ENCODE measurements at places on chromosomes 11 and 22.

DNA sequence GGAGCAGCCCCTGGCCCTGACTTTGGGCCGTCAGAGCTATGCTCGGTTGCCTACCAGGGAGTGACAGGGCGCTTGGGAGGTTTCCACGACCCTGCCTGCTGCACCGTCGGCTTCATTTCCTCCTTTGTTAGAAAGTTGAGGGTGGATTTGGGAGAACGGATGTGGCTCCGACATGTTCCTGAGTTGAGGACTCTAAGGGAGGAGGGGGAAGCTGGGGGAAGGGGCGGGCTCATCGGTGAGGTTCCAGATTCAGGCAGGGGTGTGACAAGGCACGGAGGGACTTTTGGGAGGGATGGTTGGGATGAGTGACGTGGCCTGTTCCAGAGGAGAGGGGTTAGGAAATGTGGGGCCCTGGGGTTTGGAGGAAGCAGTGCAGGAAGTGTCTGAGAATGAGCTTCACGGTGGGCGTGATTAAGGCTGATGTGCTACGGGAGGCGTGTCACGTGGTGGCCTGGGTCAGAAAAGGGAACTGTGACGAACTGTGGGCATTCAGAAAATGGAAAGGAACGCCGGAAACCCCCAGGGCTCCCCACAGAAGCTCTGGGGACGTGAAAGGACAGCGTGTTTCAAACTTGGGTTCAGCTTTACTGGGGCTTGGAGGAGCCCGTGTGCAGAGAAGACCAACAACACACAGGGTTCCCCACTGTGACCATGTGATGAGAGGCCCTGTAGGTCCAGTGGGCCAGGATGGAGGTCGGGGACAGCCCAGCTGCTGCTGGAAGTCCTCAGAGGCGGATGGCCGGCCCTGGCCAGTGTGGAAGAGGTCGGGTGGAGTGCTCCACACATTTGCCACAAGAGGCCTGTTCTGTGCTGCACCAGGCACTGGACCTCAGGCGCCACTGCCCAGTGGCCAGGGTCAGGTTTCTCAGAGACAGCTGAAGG lies 2.8 kb downstream of the PARVB start:
- peak overlapping the region; percentile 81 for H3K4me3 ChIP-seq
- no peaks in the 10 kb centered on the region for H3K36me3 ChIP-seq
- H3K4me1 ChIP-seq, result peaks cover 55% of the 10 kb centered on the region
- peak; percentile 74 for DNase-seq
- H3K27me3 ChIP-seq, result no peaks in the 10 kb centered on the region
- H3K27ac ChIP-seq, result peak overlapping the region; percentile 99

DNA sequence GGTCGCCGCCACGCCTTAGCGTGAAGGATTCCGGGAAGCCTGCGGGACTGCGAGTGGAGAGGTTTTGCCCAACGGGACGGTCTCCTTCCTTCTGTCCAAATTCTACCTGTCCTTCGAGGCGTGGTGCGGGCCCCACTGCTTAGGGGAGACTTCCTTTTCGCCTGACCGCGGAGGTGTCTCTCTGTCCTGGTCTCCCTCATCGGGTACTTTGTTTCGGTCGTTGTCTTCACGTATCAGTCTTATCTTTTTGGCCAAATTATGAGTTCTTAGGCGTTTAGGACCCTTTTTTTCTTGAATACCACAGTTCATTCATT lies 388 bp downstream of the HINFP start:
- peak overlapping the region; percentile 90 for H3K4me3 ChIP-seq
- no peaks in the 10 kb centered on the region for H3K36me3 ChIP-seq
- H3K4me1 ChIP-seq, result peaks cover 22% of the 10 kb centered on the region
- peak overlapping the region; percentile 92 for H3K27ac ChIP-seq

DNA sequence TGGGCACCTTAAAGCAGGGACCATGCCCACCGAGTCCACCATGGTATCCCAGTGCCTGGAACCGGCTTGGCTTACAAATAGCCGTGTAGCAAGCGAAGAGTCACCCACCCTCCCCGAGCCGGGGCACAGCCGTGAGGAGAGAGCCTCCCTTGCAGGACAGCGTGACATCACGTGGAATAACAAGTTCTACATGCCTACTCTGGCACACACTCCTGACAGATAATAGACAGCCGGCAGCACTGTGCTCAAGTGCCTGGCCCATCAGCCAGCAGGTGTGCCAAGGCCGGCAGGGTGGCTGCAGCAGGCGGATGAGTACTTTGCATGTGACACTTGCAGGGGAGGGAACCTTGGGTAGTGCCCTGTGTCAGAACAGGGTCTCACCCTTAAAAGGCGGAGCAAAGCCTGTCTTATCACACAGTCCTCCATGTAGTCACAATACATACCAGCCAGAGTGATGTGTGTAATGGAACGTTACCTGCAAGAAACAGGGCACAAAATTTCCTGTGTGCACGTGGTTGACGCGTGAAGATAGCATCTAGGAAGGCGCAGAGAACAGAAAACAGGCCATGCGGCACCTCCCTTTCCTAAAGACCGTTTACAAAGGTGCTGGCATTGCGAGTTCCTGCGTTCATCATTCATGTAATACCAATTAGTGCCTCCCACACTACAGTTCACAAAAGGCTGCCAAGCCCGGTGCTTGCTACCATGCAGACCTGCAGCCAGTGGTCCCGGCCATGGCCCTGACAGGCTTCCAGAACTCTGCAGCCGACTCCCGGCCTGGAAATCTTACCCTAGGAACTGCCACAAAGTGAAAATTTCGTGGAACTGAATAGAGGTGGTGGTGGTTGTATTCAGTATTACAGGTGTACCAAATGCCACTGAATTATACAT lies 16.4 kb downstream of the TOM1 start:
- no peak overlapping the region for H3K27ac ChIP-seq
- peaks cover 11% of the 10 kb centered on the region for H3K36me3 ChIP-seq
- H3K4me1 ChIP-seq, result peaks cover 18% of the 10 kb centered on the region
- no peak for DNase-seq
- H3K4me3 ChIP-seq, result no peak overlapping the region

DNA sequence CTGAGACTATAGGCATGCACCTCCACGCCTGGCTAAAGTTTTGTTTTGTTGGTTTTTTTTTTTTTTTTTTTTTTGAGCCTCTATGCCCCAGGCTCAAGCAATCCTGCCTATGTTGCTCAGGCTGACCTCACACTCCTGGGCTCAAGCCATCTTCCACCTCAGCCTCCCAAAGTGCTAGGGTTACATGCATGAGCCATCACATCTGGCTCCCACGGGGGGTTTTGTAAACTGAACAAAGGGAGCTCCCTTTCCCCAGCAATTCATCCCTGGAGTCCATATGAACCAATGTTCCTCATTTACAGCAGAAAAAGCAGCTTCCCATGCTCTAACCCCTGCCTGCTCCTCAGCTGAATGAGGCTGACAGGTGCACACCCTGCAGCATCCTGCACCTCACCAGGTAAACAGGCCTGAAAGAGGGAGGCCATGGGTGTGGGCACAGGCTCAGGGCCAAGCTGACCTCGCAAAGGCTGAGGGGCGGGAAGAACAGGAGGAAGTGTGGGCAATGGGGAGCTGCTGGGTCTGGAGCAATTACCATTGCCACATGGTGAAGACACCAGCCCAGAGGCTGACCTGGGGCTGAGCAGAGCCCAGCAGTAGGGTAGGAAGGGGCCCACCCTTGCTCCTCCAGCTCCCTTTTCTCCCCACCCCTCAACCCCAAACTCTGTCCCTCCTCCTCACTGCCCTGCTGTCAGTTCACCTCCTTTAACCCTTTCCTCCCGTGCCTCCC lies 58.2 kb downstream of the RBX1 start:
- H3K4me1 ChIP-seq, result peaks cover 2% of the 10 kb centered on the region
- no peak overlapping the region for H3K27ac ChIP-seq
- DNase-seq, result no peak
- H3K27me3 ChIP-seq, result peaks cover 4% of the 10 kb centered on the region
- no peak overlapping the region for H3K4me3 ChIP-seq
- no peaks in the 10 kb centered on the region for H3K36me3 ChIP-seq

GRCh38 chr11:112881461-112881860 lies 79.8 kb upstream of the NCAM1 start:
- H3K36me3 ChIP-seq, result no peaks in the 10 kb centered on the region
- H3K4me1 ChIP-seq, result no peaks in the 10 kb centered on the region
- no peak for DNase-seq

DNA sequence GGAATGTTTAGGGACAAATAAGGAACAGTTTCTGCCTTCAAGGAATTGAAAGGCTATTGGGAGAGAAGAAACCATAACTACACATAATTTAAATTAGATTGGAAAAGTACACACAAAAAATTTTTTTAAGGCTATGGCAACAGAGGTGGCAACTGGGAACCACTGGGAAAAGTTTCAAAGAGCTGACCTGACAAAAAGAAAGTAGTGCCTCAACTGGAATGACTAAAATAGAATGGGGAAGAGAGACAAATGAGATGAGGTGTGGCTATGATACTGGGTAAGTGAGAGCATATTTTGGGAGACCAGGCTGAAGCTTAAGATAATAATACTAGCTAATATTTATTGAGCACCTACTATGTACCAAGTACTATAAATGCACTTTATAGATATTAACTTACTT lies 2.9 kb upstream of the AKIP1 start:
- no peak for DNase-seq
- no peak overlapping the region for H3K4me3 ChIP-seq
- H3K4me1 ChIP-seq, result peaks cover 15% of the 10 kb centered on the region
- no peaks in the 10 kb centered on the region for H3K36me3 ChIP-seq

GRCh38 chr22:38415046-38415445 lies 40.0 kb downstream of the KCNJ4 start:
- peaks cover 4% of the 10 kb centered on the region for H3K4me1 ChIP-seq
- no peak overlapping the region for H3K4me3 ChIP-seq
- no peaks in the 10 kb centered on the region for H3K36me3 ChIP-seq
- H3K27ac ChIP-seq, result no peak overlapping the region
- peaks cover 3% of the 10 kb centered on the region for H3K27me3 ChIP-seq

DNA sequence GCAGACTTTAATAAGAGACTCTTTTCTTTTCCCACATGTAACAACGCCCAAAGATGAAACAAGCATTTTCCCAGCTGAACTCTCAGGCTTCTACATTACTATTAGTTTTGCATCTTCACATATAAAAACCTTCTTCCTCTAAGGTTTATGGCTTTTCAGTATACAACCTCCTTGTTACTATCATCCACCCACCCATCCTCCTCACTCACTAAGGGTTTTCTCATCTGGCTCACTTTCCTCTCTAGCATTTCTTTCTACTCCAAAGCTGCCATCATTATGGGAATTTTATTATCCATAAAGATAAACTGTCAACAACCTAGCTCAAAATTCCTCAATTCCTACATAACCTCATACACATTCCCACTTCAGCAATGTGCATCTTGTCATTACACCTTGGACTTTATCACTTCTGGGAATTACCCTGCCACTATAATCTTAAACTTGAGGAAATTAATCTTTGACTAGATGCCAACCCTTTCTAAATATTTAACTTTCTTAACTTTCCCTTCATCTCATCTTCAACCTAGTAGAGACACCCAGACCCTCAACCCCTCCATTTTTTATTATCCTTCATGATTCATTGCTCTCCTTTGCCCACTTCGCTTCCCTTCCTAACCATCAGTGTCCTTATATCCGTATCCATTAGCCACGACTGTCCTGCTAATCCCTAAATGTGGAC lies 30.9 kb downstream of the MTMR2 start:
- no peak overlapping the region for H3K4me3 ChIP-seq
- peaks cover 7% of the 10 kb centered on the region for H3K4me1 ChIP-seq
- DNase-seq, result no peak
- peaks cover 2% of the 10 kb centered on the region for H3K36me3 ChIP-seq
- no peak overlapping the region for H3K27ac ChIP-seq

- H3K27me3 ChIP-seq, result no peaks in the 10 kb centered on the region
- H3K4me3 ChIP-seq, result no peak overlapping the region
- H3K36me3 ChIP-seq, result peaks cover 17% of the 10 kb centered on the region
- H3K27ac ChIP-seq, result no peak overlapping the region
- peaks cover 3% of the 10 kb centered on the region for H3K4me1 ChIP-seq
- DNase-seq, result no peak
Observed at GRCh38 chr22:38230108-38230825, 28.5 kb downstream of the MAFF start.

DNA sequence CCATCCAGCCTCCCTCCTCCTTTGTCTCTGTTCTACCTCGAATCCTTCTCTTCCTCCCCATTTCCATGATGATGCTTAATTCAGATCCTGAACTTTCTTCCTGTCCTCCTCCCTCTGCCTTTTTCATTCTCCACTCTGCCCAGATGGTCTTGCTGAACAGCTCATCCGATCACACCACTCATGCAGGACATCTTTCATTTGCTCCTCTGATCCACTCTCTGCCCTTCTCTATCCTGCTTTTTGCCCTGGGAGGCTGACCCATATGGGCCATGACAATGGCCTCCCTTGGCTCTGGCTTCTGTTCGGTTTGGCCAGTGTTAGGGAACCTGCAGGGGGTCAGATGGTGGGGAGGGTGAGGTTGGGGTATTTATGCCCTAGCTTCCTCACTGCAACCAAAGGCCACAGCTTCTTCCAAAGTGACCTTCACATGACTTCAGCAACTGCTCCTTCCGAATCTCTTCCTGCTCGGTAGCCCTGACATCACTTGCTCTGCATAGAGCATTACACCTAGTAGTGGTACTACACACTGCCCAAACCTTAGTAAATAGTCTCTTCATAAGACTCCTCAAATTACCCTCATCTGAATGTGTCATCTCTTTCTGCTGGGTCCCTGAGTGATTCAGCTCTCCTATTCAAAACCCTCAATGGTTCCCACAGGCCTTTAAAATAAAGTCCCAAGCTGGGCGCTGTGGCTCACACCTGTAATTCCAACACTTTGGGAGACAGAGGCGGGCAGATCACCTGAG lies 32.7 kb upstream of the MICAL2 start:
- H3K27me3 ChIP-seq, result peaks cover 15% of the 10 kb centered on the region
- DNase-seq, result no peak
- no peak overlapping the region for H3K4me3 ChIP-seq
- no peaks in the 10 kb centered on the region for H3K36me3 ChIP-seq
- no peaks in the 10 kb centered on the region for H3K4me1 ChIP-seq
- no peak overlapping the region for H3K27ac ChIP-seq

DNA sequence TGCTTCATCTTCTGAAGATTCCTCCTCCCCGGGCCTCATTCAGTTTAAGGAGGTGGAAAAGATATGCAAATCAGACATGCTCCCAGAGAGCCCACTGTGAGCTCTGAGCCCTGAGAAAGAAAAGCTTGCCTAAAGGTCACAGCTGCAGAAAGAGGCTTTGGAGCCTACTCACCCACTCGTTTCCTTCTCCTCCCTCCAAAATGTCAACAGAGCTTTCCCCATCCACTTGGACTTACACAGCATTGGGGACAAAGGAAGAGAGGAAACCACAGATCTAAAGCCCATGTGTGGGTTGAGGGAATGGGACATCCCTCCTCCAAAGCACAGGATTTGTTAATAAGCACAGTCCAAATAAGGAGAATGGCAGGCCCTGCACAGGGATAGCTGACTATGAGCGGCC lies 158.4 kb downstream of the ETS1 start:
- H3K27ac ChIP-seq, result no peak overlapping the region
- H3K4me1 ChIP-seq, result peaks cover 5% of the 10 kb centered on the region
- no peak overlapping the region for H3K4me3 ChIP-seq
- H3K27me3 ChIP-seq, result no peaks in the 10 kb centered on the region
- DNase-seq, result no peak
- no peaks in the 10 kb centered on the region for H3K36me3 ChIP-seq

- DNase-seq, result no peak
- H3K27me3 ChIP-seq, result no peaks in the 10 kb centered on the region
- H3K27ac ChIP-seq, result no peak overlapping the region
- H3K4me3 ChIP-seq, result no peak overlapping the region
- no peaks in the 10 kb centered on the region for H3K4me1 ChIP-seq
Observed at GRCh38 chr11:81959341-81959740, 774.3 kb downstream of the FAM181B start.

Measured in memory B cell (primary cell).